Left renal pelvis (tissue), 4 donors: ENCODE measurements at places on chromosomes 7 and 10. TPM values are rescaled to one million over a fixed set of nuclear protein-coding genes. Genes with fewer than 3 reads are reported as not detected.

DNA sequence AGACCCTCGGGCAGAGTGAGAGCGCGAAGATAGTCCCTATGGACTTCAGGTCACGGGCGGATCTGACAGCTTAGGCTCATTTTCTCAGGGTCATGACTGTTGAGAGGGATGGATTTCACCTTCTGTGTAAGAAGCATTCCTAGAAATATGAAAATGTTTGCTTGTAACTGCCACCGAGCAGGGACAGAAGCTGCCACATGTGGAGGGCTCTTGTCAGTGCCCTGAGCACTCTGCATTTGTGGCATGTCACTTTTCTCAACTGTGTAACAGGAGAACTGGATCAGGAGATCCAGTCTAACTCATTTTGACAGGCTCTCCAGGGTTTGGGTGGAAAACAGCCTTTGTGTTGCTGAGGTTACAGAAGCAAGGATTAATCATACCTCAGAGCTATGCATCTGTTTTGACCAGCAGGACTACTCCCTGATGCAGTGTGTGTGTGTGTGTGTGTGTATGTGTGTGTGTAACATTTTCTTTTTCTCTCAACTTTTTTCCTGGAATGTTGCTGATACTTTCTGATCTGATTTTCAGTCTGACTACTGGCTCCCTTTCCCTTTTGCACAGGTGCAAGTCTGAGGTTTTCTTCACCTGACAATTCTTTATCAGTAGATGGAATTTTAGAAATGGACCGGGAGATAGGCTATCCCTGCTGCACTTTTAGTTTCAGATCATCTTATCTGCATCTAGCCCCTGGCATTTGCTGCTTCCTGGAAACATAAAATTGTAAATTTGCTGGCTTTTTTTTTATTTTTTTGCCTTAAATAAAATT is 183.3 kb downstream of the STK31 start:
- DNase-seq = no peak

DNA sequence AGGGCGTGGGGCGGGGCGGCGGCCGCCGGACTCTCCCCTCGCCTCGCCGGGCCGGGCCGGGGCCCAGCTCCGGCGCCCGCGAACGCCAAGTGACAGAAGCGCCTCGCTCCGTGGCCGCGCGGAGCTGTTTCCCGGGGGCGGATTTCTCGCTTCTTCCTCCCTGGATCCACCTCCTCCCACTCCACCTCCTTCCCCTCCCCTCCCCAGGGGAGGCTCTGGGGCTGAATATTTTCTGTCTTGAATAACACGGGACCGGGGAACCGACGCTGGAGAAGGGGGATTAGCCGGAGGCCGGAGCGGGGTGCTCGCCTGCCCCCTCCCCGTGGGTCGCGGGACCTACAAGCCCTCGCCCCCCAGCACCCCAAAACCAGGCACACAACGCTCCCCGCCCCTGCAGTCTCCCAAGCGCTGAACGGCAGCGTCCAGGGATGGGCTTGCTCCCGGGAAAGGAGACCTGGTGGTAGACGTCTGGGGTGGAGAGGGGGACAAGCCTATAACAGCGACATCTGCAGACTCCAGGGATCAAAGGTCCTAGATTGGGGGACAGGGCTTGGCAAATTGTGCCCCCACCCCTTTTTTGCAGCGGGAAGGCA is at the start of gene ARHGAP21:
ARHGAP21 (minus strand) TSS at position 100 of the 593 bp plus-strand sequence. CDS start 1,988 bp downstream, outside the sequence.
- no peak for DNase-seq

DNA sequence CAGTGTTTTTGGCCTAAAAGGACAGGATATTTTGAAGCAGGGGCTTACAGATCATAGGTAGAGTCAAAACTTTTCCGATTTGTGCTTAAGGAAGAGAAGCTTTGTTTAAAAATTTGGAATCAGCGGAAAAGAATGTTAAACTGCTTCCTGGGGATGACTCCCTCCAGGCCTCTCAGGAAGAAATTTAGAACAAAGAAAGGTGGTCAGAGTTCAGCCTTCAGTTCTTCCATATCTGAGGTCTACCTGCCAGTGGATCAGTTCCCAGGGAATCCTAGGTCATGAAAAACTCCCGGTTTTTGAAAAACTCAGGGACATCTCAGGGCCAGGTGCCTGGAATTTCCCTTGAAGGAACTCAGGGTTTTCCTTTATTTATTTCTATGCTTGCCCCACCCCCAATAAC is 100.3 kb downstream of the MCU start:
- no peak for DNase-seq

GRCh38 chr7:1985936-1986335 is 246.8 kb downstream of the MAD1L1 start:
- DNase-seq = no peak

Gene PGAM2
- polyA plus RNA-seq = 1.6 TPM

Gene NKX2-3
- not detected for polyA plus RNA-seq

Gene SCART1
- polyA plus RNA-seq = 1.4 TPM

Gene RBP4
- polyA plus RNA-seq = 0.27 TPM

Gene SCIN
- 1.7 TPM for polyA plus RNA-seq

Gene GPAM
- polyA plus RNA-seq = 16.8 TPM
